ENCODE measurements at places on chromosomes 11 and 22. TPM values are rescaled to one million over a fixed set of nuclear protein-coding genes. Genes with fewer than 3 reads are reported as not detected.

Gene LGR4
- 159 TPM for polyA plus RNA-seq

Gene UBXN1
- polyA plus RNA-seq: 165 TPM

Gene TLCD5
- polyA plus RNA-seq: 12.2 TPM

Gene SYCE3
- polyA plus RNA-seq: not detected

Gene AIFM3
- 0.83 TPM for polyA plus RNA-seq

Gene MRGPRX4
- polyA plus RNA-seq: not detected

Gene DENND6B
- polyA plus RNA-seq: 9.8 TPM

Gene VPREB1
- polyA plus RNA-seq: 0.49 TPM

Gene NAALADL1
- 11.6 TPM for polyA plus RNA-seq

Gene MFRP
- not detected for polyA plus RNA-seq

Gene FOLR3
- not detected for polyA plus RNA-seq

Gene CFAP300
- polyA plus RNA-seq: 3.9 TPM

Gene TUBGCP6
- 32.8 TPM for polyA plus RNA-seq

Gene ACTN3
- polyA plus RNA-seq: 0.46 TPM

Gene HTR3A
- 0.46 TPM for polyA plus RNA-seq

Gene SF3B2
- polyA plus RNA-seq: 239 TPM

Gene SART1
- 47.1 TPM for polyA plus RNA-seq

Gene GVQW3
- 8.0 TPM for polyA plus RNA-seq

Gene PATE2
- polyA plus RNA-seq: not detected

Gene SMDT1
- polyA plus RNA-seq: 121 TPM

Gene CLMP
- 32.3 TPM for polyA plus RNA-seq

Gene YPEL4
- 2.4 TPM for polyA plus RNA-seq

Gene RASL10A
- polyA plus RNA-seq: 0.33 TPM

Gene OMP
- not detected for polyA plus RNA-seq

Gene MIAT
- 1.4 TPM for polyA plus RNA-seq

Gene LRRC74B
- polyA plus RNA-seq: 0.24 TPM

Gene KCNJ1
- 102 TPM for polyA plus RNA-seq

Gene CTNND1
- 144 TPM for polyA plus RNA-seq

Gene TRPM5
- polyA plus RNA-seq: 5.6 TPM

Gene C11orf16
- 1.7 TPM for polyA plus RNA-seq

Gene TMX2
- polyA plus RNA-seq: 81.6 TPM

Gene SLC22A9
- 0.11 TPM for polyA plus RNA-seq

Gene CDC42EP1
- 50.5 TPM for polyA plus RNA-seq
